DMS153 (cell line): ENCODE measurements at places on chromosomes 16 and 17.
A peak's percentile ranks its signal among the peaks of the same experiment; 100 is the strongest.

GRCh38 chr17:34626121-34626681 is 46.8 kb downstream of the TMEM132E start:
- no peak for DNase-seq

DNA sequence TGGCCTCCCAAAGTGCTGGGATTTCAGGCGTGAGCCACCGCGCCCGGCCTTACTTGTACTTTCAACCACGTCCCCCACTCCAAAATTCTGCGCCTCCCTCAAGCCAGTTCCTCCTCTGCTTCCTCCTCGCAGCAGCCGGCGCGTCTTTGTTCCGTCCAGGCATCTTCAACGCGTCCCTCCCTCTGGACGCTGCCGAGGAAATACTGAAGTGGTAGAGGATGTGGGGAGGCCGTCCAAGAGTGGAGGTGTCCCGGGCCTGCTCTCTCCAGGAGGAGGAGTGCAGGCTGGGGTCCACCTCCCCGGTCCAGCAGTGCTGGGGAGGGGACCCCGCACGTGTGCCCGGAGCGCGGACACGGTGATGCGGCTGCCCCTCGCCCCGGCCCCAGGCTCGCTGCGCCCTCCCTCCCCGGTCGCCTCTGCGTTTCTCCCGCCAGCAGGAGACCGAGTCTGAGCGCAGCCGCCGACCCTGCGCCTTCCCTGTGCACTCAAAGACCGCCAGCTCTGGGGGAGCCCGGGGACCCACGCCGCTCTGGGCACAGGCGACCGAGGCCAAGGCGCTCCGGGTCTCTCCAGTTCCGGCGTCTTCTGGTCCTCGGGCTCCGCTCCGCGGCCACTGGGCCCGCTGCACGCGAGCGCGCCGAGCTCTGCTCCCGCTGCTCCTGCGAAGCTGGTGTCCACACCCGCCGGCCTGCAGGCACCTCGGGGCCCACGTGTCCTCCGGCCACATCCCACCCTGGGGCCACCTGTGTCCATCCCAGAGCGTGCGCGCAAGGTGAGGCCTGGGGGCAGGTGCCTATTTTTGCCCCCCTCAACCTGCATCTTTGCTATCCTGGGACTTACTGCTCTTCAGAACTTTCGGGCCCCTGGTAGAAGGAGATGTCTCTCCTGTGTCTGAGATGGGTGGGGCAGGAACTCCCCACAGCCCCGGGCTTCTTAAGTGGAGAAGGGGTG is 31.7 kb downstream of the OSBPL7 start:
- DNase-seq: peak; percentile 39

- peak; percentile 32 for DNase-seq
These were observed 106.9 kb downstream of the RGS9 start for GRCh38 chr17:65243838-65244625.

- DNase-seq: peak; percentile 39
These were observed 977 bp upstream of the ZNF778 start for GRCh38 chr16:89216315-89217137.

- DNase-seq: no peak
These were observed 114.1 kb downstream of the ADCY9 start for GRCh38 chr16:4002121-4002520.
